ENCODE measurements at places on chromosomes 7 and 10.
A peak's percentile ranks its signal among the peaks of the same experiment; 100 is the strongest.

DNA sequence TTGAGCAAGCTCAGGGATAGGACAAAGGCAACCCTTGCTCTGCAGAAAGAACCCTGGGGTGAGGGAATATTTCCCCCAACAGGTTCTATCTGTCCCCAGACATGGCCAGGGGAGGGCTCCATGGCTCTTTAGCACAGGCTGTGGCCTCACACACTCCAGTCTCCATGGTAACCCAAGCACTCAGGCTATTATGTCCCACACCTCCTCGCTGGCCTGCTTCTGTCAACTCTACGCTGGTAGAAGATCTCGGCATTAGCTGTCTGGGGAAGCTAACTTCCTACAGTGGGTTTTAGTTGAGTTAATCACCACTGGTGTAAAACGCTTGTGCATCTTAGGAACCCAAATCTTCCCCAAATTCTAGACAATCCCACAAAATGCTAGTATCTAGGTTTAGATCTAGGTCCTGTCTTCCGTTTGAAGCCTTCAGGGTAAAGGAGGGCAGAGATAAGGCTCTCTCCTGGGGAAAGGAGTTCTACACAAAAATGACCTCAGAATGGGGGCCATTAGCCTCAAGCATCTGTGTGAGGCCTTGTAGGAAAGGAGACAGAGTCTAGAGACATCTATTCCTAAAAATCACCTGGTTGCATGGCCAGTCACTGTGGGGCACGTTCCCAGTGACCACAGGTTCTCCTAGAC lies 36.7 kb upstream of the SLIT1 start:
- no peak for DNase-seq

DNA sequence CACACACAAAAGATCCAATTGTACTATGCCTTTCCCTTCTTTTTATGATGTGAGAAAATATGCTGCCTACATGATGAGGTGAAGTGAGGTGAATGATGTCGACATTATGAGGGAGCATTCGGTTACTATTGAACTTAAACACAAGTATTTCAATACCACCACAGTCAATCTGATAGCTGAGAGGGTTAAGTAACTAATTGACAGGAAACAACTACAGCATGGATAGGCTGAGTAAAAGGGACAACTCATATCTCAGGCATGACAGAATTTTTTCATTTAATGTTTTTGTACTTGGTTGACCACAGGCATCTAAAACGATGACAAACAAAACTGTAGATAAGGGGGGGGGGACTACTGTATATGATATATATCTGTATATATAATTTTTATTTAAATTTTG lies 488.9 kb downstream of the SH2D4B start:
- no peak for DNase-seq

GRCh38 chr7:54831644-54832095 lies 72.7 kb upstream of the SEC61G start:
- DNase-seq: no peak

- no peak for DNase-seq
These were observed 50.8 kb downstream of the PHYHIPL start for GRCh38 chr10:59227136-59227673.

DNA sequence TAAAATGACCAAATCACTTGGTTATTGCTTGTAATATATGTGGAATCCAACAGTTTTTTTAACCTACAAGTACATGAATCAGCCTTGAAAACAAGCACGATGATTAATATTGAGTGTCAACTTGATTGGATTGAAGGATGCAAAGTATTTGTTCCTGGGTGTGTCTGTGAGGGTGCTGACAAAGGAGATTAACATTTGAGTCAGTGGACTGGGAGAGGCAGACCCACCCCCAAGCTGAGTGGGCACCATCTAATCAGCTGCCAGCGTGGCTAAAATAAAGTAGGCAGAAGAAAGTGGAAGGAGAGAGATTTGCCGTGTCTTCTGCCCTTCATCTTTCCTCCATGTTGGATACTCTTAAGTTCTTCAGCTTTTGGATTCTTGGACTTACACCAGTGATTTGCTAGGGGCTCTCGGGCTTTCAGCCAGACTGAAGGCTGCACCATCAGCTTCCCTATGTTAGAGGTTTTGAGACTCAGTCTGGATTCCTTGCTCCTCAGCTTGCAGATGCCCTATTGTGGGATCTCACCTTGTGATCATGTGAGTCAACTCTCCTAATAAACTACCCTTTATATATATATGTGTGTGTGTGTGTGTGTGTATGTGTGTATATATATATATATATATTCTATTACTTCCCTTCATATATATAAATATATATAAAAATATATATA lies 118.4 kb upstream of the WDR11 start:
- peak; percentile 17 for DNase-seq

GRCh38 chr7:78777829-78778228 lies 675.6 kb downstream of the MAGI2 start:
- DNase-seq: no peak

- no peak for DNase-seq
These were observed 125.7 kb downstream of the ARHGAP22 start for GRCh38 chr10:48478980-48479811.

- no peak for DNase-seq
These were observed 165.9 kb downstream of the AUTS2 start for GRCh38 chr7:69764147-69764546.

- no peak for DNase-seq
These were observed 87.4 kb downstream of the INPP5A start for GRCh38 chr10:132624847-132625471.

DNA sequence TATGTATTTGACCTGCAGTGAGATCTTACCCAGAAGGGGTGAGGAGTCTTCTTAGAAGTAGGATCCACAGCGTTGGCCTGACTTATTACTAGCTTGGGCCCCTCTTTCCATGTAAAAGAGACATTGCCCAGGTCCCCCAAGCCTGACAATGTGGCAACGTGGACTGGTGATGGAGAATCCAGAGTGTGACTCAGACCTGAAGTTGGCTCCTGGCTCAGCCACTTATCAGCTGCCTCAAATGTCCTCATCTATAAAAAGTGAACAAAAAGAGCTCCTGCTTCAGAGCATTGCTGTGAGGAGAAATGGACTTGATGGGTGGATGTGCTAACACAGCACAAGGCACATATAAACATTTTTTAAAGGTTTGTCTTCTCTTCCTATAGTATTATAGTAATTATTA lies 35.4 kb upstream of the TECTB start:
- no peak for DNase-seq

- peak; percentile 33 for DNase-seq
These were observed 45.5 kb downstream of the THNSL1 start for GRCh38 chr10:25061711-25062449.

DNA sequence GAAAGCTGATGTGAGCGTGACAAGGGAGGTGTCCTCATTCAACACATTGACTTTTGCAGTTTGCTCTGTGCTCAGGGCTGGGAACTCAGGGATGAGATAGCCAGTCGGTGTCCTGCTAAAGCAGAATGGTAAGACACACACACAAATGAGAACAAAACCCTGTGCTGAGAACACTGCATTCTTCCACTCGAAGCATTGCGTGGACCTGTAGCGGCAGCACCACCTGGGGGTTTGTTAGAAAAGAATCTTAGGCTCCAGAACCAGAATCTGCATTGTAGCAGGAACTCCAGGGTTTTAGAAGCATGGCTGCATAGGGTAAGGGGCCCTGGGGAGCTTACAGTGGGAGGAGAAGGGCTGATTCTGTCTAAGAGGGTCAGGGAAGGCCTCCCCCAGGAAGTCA lies 21.5 kb upstream of the OGDHL start:
- DNase-seq: no peak

DNA sequence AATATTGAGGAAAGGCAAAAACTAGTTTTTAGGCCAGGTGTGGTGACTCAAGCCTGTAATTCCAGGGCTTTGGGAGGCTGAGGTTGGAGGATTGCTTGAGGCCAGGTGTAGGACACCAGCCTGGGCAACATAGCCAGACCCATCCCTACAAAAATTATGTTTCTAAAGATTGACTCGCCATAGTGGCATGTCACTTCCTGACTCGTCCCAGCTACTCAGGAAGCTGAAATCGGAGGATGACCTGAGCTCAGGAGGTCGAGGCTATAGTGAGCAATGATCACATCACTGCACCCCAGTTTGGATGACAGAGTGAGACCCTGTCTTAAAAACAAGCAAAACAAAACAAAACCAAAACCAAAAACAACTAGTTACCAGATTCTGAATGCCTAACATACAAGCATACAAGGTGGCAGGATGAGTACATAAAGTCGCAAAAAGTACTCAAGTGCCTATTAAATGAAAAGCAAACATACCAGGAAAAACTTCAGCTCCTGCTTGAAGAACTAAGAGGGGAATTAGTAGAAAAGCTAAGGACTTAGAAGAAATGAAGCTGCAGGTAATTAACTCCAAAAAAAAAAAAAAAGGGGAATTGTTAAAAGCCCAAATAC lies 14.1 kb downstream of the ZNF398 start:
- peak; percentile 44 for DNase-seq

DNA sequence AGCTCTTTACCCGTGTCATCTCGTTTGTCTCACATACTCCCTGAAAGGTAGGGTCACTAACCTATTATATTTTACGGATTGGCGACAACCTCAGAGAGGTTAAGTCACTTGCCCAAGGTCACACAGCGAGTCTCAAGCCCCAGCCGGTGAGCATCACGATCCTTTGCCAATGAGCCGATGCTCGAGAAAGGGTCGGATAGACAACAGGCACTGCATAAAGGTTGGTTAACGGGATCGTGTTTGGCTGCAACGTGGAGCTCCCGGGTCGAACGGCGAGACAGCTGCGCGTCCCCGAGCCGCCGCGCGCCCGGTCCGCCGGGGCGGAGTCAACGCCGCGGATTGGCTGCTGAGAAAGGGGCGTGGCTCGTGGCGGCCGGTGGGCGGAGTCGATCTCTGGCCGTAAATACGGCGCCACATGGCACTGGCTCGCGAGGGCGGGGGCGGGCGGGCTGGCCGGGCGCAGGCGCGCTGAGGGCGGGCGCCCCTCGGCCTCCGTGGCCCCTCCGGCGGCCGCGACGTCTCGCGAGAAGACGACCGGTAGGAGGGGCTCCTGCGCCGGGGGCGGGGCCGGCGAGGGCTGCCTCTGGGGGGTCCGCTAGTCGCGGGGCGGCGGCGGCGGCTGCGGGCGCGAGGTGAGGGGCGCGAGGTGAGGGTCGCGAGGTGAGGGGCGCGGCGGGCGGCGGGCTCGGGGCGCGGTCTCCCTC lies at the start of gene CHST12:
Gene CHST12 (plus strand): TSS at position 598 of the 704 bp plus-strand sequence. CDS start 29,029 bp downstream, outside the sequence.
- DNase-seq: peak; percentile 96

DNA sequence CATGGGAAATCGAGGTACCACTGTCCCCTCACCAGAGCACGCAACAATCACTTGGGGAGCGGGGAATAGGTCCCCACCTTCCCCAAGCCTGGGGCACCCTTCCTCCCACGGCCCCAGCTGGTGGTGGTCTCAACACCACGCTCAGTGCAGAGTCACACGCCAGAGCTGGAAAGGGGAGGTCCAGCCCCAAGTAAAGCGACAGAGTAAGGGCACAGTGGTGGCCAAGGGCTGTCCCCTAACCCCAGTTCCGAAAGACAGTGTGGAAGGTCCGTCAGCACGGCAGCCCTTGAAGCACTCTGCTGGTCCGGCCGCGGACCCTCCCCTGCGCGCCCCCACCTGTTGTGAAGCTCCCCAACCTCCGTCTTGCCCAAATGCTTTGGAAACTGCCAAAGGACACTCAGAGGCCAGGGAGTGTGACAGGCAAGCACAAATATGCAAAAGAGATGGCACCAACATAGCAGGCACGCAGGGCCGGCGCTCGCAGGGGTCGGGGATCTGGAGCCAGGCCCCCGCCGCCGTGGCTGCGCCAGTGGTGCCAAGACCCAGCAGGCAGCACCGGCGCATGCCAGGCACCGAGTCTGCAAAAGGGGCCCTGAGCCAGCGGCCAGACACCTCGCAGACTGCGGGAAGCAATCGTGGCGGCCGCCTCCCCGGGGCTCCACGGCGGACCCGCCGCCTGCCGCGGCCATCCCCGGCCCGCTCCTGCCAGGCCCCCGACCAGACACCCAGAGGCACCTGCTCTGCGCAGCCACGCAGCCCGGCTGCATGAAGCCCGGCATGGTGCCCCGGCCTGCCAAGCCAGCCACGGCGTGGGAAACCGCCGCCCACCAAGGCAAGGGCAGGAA lies 51.6 kb upstream of the SRRM3 start:
- no peak for DNase-seq

- no peak for DNase-seq
These were observed 20.4 kb downstream of the PTPRN2 start for GRCh38 chr7:158567153-158567603.

GRCh38 chr7:25496476-25497368 lies 268.4 kb upstream of the NPVF start:
- DNase-seq: no peak

DNA sequence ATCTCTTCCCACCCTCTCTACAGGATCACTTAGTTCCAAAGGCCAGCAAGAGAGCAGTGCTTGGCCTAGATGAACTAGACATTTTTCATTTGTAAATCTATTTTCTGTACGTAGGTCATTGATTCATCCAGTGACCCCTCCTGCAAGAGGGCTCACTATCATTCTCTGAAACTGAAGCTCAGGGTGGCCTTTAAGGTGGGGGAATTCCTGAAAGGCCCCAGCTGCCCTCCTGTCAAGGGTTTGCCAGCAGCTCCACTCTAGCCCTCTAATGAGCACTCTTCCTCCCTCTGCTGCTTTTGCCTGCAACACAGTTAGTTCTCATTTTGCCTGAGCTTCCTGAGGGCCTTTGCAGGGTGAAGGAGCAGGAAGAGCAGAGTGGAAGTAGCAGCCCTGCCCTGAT lies 41.2 kb downstream of the LRRC18 start:
- DNase-seq: no peak

DNA sequence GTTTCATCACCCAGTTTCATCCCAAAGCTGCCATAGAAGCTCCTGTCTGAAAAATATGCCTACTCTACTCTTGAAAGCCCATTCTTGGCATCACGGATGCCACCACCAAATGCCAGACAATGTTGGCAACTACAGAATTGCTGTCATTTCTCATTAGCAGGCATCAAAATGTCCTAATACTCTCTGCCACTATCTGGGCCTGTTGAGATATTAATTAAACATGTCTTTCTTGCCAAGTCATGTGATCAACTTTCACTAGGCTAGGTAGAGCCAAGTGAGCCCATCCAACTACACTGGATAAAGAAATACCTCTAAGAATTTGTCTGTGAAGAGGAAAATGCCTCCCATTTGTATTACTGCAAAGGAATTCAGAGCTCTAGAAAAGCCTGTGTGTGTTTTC lies 1093.3 kb upstream of the C7orf33 start:
- DNase-seq: no peak

GRCh38 chr10:106213493-106213892 lies 951.0 kb downstream of the SORCS1 start:
- DNase-seq: no peak

DNA sequence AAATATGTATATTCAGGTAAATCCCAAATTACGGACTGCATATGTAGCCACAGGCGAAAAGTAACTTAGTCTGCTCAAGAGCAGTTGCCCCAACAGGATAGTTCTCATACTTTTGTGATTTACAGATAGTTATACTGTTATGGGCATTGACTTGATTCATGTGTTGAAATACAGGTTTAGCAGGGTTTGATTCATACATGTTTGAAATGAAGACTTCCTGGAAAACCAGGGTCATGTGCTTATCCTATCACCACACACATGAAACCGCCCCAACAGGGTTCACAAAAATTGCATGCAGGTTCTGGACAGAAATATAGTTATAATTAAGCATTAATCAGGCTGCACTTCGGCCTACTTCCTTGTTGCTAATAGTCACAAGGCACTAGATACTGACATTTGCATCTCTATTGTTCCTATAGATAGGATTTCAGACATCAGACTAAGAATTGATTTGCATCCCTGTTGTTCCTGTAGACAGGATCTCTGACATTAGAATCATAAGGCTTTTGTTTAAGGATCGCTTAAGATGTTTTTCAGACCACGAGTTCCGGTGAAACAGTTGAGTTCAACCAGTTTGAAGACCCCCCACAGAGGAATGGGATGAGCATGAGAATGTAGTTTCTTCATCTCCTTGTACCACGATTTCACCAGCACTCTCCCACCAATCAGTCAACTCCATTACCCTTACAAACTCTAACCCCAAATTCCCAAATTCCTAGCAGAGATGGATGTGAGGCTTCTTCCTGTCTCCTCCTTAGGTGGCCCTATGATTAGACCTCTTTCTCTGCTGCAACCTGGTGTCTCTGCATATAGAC lies 2.0 kb upstream of the ZNF398 start:
- no peak for DNase-seq
